Left ventricle myocardium inferior (tissue), 1 donor: ENCODE measurements at places on chromosomes 2 and 18.
A peak's percentile ranks its signal among the peaks of the same experiment; 100 is the strongest.

DNA sequence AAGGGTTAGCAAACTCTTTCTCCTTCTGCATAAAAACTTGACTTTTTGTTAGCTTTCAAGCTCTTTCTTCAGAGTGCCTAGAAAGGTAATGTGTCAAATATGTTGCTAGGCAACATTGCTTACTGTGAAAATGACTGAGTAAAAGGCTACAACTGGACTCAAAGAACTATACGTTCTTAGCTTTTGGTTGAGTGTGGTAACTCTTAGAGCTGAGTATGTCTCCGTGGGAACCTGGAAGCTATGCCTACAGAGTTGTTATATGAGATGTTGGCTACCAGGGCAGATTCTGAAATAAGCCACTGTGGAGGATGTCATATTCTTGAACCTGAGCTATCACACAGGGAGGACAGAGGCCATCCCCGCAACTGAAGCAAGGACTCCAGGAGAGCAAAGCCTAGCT is 105.5 kb downstream of the ARL6IP6 start:
- no peak for DNase-seq

DNA sequence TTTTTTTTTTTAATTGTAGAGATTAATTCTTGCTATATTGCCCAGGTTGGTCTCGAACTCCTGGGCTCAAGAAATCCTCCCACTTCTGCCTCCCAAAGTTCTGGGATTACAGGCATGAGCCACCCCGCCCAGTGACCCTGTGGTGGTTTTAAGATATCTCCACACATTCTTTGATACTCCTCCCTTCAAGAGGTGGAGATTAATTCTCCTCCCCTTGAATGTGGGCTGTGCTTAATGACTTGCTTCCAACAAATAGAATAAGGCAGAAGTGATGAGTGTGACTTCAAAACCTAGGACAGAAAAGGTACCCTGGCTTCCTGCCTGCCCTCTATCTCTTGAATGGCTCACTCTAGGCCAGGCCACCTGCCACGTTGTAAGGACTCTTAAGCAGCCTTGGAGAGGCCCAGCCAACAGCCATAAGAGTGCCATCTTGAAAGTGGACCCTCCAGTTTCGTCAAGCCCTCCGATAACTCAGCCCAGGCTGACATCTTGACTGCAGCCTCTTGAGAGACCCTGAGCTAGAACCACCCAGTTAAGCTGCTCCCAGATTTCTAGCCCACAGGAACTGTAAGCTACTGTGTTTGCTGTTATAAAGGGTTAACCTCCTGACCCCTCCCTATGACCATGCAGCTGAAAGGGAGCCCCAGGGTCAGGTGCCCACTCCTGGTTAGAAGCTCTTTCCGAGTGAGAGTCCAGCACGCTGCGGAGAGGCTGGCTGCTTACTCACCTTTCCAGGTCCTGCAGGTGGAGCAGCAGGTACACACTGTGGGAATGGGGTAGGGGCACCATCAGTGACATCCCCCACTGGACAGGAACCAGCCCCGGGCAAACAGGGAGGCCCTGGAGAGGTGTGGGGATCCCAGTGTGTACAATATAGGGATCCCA is 27.6 kb downstream of the MRPL35 start:
- no peak for DNase-seq

GRCh38 chr2:16129716-16130540 is 189.6 kb downstream of the MYCN start:
- DNase-seq, result no peak

DNA sequence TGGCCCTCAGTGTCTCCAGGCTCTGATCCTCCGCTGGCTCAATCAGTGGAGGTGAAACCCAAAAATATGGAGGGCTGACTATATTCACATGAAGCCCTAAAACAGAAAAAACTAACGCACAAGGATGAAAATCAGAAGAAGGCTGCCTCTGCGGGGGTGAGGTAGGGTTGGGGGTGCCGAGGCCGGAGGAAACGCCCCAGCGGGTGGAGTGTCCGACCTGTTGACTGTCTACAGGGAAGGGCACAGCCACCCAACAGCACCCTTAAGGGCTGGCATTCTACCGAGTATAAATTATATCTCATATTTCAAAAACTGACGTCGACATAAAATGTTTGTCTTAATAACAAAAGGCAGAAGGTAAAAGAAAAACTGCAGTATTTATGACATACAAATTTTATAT is 223.5 kb downstream of the HDAC4 start:
- peak; percentile 2 for DNase-seq

- no peak for DNase-seq
Measured at GRCh38 chr2:196241175-196241574, 69.8 kb upstream of the STK17B start.

DNA sequence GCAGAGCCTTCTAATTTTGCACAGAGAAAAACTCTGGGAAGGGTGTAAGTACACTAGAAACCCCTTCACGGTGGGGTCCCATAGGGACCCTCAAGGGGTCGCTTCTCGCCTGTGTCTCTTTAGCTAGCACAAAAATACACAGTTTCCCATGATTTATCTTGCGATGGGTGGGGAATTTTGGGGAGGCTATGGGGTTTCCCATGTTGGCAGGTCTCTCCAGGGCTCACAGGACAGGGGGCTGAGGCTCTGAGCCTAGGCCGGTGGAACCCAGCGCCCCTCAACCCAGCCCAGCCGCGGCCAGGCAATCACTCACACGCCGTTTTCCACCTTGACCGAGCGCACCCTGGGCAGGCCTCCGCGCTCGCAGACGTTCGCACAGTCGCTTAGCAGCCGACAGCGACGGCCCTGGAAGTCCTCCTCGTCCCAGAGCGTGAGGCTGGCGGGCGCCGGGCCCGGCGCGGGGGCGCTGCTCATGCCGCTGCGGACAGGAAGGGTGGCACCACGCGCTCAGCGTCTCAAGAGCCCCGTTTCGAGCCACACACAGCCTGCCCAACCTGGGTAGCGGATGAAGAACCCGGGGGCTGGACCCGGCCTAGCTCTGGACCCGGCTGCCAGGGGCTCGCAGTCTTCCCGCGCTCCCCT is 398 bp downstream of the CRYBA2 start:
- DNase-seq, result no peak

DNA sequence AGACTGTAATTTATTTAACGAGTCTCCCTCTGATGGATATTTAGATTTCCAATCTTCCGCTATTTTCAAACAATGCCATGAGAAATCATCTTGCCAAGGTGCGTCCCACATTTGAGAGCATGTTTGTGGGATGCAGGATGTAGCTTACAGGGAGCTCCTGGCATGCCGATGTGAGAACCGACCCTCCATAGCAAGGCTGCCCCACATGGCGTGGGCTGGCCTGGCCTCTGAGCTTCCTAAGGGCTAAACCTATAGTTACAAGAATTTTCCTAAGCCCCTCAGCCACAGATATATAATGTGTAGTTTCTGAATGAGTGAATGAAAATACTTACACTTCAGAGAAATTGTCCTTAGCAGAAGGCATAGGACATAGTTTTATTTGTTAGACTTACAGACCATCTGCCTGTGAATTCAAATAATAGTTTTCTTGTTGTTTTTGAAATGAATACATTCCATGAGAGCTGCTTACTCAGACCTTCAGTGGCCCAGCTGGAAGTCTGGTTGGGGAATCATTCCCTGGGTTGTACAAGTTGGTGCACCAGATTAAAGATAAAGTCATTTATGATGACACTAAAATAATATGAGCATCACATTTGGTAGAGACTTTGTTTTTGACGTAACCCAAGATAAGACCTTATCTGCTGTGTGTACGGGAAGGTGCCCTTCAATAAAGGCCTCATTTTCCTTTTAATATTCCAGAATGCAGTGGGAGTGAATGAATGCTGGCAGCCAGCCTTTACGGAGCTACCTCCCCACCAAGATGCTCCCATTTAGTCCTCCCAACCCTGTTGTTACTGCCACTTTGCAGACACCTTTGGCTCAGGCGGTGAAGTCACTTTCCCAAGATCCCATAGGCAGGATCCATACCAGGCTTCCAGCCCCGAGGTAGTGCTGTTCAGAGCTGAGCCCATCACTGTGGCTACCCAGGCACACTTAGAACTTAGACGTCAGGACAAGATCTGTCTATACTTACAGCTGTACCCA is 107.1 kb downstream of the GLI2 start:
- no peak for DNase-seq

DNA sequence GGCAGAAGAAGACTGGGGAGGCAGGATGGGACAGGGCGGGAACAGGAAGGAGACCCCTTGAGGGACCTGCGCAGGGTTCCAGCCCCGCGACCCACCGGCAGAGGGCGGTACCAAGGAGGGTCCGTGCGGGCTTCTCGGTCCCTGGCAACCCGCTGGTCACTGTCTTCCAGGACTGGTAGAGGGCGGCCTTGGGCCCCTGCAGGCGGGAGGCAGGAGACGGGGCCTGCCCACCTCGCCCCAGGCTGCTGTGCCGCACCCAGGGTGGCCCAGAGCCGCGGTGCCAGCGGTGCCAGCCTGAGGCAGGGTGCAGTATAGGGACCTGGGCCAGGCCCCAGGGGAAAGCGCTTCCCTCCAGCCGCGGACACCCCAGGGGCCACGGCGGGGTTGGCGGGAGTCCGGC is 34.5 kb downstream of the NEURL3 start:
- DNase-seq, result peak; percentile 41

DNA sequence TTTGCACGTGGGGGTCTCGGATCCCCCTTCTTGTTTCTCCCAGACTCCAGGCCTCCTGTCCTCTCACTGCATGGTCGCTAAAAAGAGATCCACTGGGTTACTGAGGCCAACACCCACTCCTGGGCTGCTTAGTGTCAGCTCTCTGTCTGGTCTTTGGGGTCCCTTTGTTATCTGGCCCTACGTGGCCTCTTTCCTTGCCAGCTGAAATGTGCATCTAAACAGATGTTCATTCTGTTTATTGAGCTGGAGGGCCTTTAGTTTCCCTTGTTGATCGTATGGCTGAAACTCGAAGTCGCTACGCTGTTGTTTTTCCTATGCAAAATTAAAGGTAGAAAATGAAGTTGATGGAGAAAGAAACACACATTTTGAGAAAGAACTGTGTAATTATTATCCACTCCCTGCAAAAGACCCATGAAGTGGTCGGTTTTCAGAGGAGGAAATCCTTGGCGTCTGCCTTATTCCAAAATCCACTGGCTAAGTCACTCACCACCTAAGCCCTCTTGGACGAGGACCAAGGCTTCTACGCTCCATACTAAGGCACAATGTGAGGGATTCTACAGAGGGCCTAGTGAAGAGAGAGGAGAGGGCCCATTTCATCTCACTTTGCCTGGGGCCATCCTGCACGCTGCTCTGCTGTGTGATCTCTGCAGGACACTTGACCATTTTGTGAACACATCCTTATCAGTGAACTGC is 105.3 kb downstream of the GLI2 start:
- no peak for DNase-seq

GRCh38 chr2:10547663-10548376 is 99.7 kb upstream of the ODC1 start:
- DNase-seq, result no peak
